HCT116 (cell line): ENCODE measurements at places on chromosomes 5 and 9.

DNA sequence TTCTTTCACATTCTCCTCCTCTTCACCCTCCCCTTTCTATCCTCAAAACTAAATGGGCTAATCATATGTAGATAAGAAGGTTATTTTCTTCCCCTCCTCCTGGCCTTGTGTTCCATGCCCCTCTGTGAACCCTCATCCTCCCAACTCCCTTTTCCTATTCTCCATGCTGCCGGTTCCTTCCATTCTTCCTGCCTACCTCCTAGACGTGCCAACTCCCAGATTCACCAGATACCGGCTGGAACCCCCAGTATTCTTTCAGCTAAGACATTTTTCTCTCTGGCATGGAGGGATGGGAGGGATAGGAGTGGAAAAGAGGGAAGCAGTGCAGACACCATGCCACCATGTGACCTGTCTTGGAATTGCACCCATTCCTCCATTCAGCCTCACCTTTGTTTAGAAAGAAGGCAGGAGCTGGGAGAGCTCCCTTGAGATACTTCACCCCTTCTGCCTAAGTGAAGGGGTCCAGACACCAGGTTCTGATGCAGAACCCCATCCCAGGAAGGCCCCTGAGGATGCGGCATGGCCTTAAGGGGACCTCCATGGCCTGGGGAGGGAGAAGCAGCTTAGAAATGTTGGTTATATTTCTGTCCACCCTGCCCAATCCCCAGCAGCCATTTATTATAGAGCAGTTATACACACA lies 4.8 kb downstream of the DNAJB5 start:
- peak; percentile 29 for DNase-seq

GRCh38 chr9:129311643-129312042 lies 133.6 kb upstream of the IER5L start:
- no peak for DNase-seq

- no peak for DNase-seq
Measured at GRCh38 chr5:50583621-50584020, 82.8 kb upstream of the PARP8 start.

DNA sequence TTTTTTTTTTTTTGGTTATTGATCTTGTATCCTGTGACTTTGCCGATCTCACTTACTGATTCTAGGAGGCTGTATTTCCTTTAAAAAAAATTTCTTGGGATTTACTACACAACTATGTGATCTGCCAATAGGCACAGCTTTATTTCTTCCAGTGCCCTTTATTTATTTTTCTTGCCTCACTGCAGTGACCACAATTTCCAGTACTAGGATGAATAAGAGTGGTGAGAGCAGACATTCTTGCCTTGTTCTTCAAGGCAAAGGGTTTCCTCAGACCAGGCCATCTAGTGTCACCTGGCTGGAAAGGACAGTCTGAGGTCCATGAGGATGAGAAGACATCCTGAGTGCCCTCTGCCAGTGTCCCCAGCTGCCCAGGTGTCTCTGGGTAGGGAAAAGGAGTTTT lies 265.4 kb downstream of the SPOCK1 start:
- no peak for DNase-seq

- DNase-seq, result no peak
Measured at GRCh38 chr9:212297-212696, 2.4 kb upstream of the DOCK8 start.
